ENCODE measurements at places on chromosomes 1 and 21.
A peak's percentile ranks its signal among the peaks of the same experiment; 100 is the strongest.

GRCh38 chr1:217027403-217028080, 304.3 kb upstream of the ESRRG start:
- no peak for DNase-seq

GRCh38 chr1:211738691-211739301, 63.4 kb upstream of the NEK2 start:
- no peak for DNase-seq

GRCh38 chr1:223556414-223557129, 108.9 kb downstream of the CAPN8 start:
- DNase-seq, result peak; percentile 3

DNA sequence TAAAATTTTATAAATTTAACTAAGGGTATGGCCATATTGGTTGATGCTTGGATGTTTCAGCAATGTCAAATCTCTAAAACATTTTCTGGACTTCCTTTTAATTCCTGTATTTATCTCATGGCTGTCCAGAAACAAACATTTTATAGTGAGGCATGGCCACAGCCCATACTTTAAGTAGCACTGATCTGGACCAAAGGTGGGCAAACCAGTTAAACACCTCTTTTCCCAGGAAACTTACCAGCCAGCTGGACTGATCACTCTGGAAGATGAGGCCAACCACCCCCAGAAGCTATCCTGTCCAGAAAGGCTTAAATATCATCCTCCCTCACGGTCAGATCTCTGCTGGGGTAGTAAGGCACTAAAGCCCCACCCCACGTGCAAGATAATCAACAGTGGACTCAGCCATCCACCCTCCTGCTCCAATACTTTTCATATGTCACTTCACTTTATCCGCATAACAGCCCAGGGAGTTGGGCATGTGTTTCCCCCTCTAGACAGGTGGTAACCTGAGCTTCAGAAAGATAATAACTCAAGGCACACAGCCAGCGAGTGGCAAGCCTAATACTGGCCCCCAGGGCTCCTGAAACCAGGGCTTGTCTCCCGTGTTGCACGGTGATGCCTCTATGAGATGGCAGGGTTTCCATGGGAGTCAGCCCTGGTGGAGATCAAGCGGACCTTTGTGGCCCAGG, 120.5 kb upstream of the NGF start:
- no peak for DNase-seq

- DNase-seq, result peak; percentile 69
These were observed 7.2 kb downstream of the C1orf116 start for GRCh38 chr1:207025146-207025880.

GRCh38 chr1:58986996-58987767, 203.3 kb upstream of the JUN start:
- DNase-seq, result no peak

DNA sequence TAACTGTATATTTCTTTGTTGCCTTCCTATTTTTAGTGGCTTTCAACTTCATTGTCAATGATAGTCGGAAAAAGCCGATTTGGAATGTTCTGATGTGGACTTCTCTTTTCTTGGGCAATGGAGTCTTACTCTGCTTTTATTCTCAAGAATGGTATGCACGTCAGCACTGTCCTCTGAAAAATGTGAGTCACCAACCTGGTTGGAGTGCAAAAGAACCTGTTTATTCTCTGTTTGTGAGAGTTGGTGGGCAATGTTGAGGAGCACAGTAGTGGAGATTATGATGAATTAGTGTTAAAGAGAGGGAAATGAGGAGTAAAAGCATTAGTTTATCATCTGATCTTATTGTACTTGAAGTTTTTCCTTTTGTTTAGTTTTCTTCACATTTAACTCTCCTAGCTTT, 14.5 kb upstream of the AXDND1 start:
- DNase-seq, result no peak

GRCh38 chr1:101284021-101284420, 47.2 kb downstream of the S1PR1 start:
- no peak for DNase-seq

- peak; percentile 90 for DNase-seq
These were observed 40.7 kb upstream of the PRKACB start for GRCh38 chr1:84103197-84103992.

GRCh38 chr1:30600258-30600657, 123.1 kb downstream of the MATN1 start:
- no peak for DNase-seq

- no peak for DNase-seq
These were observed 60.2 kb downstream of the ADAMTS1 start for GRCh38 chr21:26784974-26785373.

DNA sequence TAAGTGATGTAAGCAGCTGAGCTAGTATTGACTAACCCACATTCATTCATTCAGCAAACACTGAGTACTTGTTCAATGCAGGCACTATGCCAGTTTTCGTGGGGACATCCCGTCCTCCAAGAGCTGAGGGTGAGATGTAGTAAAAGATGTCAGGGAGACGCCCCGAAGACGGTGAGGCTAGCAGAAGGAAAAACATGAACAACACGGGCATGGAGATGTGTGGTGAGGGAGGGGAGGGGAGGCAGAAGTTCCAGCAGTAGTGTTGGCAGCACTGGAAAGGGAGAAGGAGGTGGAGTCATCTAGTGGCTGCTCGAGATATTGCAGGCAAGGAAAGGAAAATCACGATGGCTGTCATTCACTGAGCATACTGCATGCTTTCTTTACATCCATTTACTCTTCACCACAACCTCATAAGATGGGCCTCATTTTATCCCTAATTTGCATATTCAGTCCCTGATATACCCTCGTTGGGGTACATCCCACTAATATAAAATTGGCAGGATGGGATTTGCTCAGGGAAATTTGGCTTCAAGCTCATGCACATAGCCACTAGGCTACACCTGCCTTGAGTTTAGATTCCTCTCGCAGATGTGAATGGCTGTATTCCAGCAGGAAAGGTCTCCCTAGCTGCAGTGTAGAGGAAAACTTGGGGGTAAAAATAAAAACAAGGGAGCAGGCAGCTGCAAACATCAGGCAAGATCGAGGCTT, 14.5 kb downstream of the PDZK1IP1 start:
- DNase-seq, result peak; percentile 44

DNA sequence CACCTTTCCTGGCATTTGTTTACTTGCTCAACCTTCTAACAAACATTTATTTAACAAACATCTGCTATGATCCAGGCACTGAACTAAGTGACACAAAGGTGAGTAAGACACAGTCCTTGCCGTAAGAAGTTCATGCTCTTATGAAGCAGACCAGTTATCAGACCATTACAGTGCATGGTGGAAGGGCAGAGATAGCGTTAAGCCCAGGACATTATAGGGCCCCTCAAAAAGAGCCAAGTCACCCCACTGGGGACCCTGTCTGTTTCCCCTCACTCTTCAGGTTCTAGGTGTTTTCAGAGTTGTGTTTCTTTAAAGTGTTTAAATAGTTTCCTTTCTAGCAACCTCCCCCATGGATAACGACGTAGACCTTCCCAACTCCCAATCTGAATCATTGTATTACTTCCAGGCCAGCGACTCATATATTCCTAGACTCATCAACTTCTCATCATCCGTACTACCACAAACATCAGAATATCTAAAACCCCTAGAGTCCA, 39.3 kb downstream of the TCP10L start:
- peak; percentile 60 for DNase-seq

GRCh38 chr21:45575304-45575992, 33.2 kb upstream of the SLC19A1 start:
- DNase-seq, result no peak

DNA sequence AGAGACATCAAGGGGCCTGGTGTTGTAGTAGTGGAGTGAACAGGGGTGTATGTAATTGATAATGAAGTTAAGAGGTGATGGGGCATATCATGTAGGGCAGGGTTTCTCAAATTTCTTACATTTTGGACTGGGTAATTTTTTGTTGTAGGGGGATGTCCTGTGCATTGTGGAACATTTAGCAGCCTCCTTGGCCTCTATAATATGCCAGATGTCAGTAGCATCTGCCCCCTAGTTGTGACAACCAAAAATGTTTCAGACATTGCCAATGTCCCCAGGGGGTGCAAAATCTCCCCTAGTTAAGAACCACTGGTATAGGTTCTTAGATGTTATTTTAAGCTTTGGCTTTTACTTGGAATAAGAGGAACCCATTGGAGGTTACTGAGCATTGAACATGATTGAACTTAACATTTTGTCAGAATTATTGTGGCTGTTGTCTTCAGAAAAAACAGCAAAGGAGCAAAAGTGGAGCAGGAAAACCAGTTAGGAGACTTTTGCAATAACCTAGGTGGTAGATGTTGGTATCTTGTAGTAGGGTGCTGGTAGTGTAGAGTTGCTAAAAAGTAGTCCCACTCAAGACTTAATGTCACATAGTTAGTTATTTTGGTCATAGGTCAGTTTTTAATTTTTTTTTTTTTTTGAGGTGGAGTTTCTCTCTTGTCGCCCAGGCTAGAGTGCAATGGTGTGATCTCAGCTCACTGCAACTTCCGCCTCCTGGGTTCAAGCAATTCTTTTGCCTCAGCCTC, 6.2 kb downstream of the ZNF326 start:
- no peak for DNase-seq

DNA sequence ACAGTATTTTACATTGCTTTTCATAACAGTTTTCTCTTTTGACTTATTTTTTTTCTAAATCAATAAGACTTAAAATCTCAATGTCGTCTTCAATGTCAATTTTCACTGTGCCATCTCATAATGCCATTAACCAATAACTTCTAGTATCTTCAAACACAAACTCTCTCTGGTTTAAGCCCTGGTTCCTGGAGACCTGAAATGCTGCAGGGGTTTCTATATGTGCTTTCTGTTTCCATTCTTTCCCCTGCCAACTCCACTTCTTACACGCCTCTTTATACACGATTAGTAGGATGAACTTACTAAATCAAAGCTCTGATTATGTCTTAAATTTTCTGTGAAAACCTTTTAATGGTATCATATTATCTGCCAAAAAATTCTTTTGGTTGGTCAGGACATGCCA, 191.4 kb downstream of the AMY1C start:
- no peak for DNase-seq

DNA sequence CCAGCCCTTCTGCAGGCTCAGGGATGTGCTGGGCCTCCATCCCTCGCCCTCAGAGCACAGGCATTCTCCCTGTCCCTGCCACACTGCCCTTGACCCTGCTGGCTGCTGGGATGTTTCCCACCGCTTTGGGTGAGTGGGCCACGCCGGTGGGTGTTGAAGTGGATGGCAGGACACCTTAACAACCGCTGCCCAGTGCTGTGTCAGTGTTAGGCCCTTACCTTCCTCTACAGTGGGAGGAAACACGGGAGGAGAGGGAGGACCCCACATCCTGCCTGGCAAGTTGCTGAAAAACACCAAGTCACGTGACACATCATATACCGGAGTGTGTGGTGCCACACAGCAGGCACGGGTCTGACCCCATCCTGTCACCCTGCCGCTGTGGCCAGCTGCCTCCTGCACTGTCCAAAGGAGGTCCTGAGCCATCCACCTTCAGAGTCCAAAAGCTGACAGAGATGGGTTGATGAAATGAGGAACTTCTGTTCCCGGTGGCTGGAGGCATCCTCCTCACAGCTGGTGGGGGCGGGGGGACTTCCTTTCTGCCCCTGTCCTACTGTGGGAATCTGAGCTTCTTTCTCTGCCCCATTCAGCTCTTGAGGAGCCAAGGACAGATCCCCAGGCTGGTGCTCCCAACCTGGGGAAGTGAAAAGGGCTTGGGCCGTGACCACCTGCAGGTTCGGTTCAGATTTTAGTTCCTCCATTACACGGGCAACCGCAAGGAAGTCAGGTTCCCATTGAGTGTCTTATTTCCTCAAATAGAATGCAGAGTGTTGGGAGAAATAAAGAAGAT, 3.2 kb upstream of the THEMIS2 start:
- DNase-seq, result no peak

DNA sequence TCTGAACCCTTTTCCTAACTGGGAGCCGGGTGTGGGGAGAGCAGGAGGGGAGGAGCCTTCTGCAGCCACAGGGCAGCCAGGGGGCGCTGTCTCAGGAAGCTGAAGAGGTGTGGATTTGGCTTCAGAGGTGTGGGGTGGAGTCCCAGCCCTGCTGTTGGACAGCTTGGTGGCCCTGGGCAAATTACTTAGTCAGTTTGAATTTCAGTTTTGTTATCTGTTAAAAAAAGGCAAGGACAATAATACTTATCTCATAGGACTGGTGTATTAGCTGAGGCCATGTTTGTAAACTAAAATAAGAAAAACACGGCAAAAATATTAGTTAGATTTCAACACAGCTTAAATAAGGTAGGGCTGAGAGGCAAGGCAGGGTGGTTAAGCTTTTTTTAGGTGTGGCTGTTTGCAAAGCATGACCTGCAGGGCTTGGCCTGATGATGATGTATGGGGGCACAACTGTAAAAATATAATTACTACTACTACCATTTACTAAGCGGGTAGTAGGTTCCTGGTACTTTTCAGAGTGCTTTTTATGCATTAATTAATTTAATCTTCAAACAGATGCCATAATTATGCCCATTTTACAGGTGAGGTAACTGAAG, 111.8 kb downstream of the PLXNA2 start:
- DNase-seq, result peak; percentile 60

DNA sequence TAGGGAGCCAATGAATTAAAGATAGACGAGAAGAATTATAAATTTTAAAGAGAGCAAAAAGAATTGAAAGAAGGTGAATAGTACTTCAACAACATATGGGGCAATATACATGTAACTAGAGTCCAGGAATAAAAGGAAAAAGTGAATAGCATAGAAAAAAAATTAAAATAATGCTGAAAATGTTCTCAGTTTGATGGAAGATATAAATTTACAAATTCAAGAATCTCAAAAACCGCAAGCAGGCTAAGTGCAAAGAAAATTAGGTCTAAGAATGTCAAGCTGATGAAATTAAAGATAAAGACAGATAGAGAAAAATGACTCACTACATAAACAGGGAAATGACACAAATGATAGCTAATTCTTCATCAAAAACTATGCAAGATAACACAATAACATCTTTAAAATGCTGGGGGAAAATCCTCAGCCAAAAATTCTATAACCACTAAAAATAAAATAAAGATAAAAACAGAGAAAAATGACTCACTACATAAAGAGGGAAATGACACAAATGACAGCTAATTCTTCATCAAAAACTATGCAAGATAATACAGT, 326.3 kb downstream of the TBX15 start:
- DNase-seq, result peak; percentile 86
